Retina (tissue), 1 donor: ENCODE measurements at places on chromosomes 3 and 15.

DNA sequence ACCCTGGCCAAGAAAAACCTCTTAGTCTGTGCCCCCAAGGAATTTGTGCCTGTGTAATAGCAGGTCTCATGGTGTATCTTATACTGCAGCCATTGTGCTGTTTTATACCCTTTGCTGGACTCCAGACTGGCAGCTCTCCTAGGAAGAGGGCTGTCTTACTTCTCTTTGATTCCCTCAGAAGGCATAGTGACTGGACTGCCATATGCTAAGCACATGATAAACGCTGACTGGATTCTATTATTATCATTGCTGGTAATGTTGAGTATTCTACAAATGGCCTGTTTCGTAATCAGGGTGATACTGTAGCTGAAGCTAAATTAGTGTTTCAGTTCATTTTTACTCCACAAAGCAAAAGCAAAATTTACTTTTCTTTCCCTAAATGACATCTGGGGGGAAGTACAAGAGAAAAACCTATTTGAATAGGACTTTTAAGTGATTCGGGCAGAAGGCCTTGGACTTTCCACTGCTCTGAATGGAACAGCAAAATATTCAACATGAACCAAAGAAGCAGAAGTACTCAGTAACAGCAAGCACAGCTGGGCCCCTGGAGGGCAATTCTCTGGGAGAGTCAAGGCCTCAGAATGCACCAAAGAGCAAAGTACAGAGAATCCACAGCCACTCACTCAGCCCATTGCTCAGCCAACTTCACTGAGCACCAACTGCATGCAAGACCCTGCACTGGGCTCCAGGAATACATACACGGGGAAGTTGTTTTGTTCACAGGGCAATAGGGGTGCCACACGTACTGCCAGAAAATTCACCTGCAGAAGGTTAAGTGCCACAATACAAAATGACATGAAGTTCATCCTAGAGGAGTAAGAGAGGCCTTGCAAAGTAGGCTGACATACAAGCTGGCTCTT is 7.9 kb upstream of the BCL2A1 start:
- DNase-seq = no peak

GRCh38 chr15:66611257-66612053 is 45.7 kb upstream of the LCTL start:
- DNase-seq = no peak

DNA sequence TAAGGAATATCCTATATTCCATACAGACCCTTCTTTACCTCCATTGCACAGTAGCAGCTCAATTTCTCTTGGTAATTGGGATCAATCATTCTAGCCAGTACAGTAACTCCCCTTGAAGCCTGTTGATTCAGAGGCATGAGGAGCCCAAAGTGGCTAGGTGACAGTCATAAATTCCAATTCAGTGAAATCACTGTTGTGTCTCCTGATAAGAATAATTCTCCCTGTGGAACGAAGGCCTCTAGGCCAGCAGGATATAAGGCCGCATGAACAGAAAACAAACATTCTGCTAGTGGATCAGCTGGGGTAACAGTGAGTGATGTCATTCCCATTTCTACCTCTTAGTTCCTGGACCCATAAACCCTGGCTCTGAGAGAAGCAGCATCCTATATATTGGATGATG is 696.3 kb downstream of the NR2F2 start:
- no peak for DNase-seq

DNA sequence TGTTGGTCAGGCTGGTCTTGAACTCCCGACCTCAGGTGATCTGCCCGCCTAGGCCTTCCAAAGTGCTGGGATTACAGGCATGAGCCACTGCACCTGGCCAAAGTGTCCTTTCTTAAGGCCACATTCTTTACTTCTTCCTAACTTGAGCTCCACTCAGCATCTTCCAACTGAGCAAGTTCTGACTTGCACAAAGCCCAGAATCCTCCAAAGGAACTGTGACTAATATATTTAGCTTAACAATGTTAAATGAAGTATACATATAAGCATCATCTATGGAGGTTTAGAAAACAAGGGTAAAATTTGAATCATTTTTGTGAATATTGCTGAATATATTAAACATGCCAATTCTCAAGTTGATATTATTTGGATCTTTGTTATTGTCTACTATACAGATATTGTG is 93.7 kb downstream of the SHQ1 start:
- DNase-seq = no peak

- peak; percentile 39 for DNase-seq
Observed at GRCh38 chr3:59327376-59327808, 277.6 kb upstream of the CFAP20DC start.

- DNase-seq = no peak
Observed at GRCh38 chr3:123075359-123075758, 8.5 kb downstream of the PDIA5 start.

GRCh38 chr3:122516846-122517360 is 2.2 kb upstream of the KPNA1 start:
- no peak for DNase-seq

GRCh38 chr3:153599685-153600084 is 437.7 kb downstream of the RAP2B start:
- no peak for DNase-seq

DNA sequence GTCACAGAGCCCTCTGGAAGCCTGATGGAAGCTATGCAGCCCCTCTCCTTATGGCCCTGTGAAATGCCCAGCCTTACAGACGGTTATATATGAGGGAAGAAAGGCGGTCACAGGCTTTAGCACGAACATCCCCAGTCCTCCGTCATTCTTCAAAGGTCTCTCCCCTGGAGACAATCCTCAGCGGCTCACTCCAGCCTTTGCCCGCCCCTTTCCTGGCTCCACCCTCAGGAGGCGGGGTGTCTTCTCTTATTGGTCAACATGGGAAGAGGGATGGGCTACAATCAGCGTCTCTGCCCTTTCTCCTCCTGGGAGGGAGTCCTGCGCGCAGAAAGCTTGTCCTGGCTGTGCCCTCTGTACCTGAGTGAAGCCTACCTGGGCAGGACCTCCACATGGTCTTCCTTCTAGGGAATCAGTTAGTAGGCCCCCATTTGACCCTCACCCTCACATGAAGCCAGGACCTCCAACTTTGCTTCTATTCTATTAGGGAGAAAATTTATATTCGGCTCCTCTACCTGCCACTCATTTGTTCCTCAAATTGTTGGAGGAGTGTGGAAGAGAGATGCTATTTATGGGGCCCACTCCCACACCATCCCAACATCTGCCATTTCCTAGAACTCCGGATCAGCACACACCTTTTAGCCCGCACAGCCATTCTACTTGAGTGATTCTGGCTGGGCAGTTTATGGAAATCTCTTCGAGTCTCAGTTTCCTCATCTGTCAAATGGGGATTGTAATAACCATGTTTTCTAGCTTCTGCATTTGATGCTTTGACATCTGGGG is 112.9 kb upstream of the SLC6A11 start:
- DNase-seq = peak; percentile 89

DNA sequence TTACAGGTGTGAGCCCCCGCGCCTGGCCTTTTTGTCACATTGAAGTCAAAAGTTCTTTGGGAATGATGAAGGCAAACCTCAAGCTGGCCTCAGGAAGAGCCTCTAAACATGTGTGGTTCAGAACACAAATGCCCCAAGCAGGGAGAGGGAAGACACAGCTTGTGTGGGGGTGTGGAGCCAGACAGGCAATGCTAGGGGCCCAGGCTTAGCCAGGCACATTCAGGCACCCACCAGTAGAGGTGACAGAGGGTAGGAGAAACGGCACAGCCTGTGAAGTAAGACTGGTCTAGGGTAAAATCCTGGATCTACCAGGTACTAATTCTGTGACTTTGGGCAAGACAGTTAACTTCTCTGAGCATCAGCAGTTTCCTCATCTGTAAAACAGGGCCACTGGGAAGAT is 3.5 kb downstream of the HDC start:
- DNase-seq = no peak

- no peak for DNase-seq
Observed at GRCh38 chr3:115151921-115152320, 4.8 kb upstream of the ZBTB20 start.

DNA sequence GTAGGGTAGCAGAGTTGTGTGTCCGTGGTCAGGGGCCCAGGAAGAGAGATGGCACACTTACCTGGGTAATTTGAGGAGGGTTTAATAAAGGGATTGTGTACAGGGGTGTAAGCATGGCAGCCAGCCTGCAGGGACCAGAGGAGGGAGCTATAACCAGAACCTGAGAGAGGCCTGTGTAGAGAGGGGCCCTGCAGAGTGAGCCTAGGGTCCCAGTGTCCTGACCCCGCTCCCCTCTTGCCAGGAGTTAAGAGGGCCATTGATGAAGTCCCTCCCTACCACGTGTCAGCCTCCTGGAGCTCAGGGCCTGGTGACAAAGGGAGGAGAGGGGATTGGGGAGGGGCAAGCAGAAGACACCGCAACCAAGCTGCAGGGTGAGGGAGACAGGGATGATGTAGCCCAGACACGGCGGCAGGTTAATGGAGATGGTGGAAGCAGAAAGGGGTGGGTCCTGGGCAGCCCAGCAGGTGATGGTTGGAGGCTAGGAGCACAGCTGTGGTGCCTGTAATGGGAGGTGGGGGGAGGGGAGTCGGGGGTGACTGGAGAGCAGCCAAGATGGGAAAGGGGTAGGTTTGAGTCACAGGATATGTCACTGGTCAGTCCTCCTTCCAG is 165.4 kb upstream of the TOPAZ1 start:
- peak; percentile 26 for DNase-seq

DNA sequence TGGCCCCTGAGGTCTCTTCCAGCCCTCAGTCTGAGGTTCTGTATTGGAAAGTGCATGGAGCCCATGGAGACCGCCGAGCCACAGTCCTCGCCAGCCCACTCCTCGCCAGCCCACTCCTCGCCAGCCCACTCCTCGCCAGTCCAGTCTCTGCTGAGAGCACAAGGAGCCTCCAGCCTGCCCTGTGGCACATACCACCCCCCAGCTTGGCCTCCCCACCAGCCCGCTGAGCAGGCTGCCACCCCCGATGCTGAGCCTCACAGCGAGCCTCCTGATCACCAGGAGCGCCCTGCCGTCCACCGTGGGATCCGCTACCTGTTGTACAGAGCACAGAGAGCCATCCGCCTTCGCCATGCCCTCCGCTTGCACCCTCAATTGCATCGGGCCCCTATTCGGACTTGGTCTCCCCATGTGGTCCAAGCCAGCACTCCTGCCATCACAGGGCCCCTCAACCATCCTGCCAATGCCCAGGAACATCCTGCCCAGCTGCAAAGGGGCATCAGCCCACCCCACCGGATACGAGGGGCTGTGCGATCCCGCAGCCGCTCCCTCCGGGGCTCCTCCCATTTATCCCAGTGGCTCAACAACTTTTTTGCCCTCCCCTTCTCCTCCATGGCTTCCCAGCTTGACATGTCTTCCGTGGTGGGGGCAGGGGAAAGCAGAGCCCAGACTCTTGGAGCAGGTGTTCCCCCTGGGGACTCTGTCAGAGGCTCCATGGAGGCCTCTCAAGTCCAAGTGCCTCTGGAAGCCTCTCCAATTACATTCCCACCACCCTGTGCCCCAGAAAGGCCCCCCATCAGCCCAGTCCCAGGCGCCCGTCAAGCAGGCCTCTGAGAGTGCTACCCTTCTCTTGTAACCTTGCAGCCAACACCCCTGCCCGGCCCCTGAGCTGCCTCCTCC is 40.9 kb downstream of the PML start:
- no peak for DNase-seq

DNA sequence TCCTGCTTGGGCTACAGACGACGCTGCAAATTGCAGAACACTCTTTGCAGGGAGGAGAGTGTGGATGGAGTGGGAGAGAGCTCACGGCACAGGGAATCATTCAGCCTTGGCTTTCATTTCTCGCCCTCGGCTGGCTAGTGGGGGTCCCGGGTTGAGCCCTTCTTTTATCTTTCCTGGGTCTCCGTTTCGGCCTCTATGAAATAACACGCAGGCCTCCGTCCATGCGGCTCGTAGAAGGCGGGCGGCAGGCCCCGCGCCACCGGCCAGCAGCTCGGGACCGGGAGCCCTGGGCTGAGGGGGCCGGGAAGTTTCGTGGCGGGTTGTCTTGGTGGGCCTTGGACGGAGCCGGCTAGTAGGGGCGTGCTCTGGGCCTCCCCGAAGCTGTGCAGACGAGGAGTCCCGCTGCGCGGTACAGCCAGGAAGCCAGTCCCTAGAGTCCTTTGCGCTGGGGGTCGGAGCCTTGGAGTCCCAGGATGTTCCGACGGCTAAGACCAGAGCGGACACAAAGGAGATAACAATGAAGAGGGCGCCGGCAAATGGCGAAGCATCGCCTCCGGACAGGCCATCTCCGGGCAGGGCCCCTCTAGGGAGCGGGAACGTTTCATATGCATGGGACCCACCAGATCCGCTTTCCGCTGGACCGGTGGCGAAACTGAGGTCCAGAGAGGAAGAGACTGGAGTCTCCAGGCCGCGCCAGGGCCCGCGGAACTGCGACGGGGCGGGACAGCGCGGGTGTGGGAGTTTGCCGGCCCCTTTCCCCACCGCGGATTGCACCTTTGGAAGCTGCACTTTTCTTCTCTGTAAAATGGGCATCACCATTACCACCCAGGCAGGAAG is 4.3 kb downstream of the RNU6-1 start:
- peak; percentile 76 for DNase-seq

DNA sequence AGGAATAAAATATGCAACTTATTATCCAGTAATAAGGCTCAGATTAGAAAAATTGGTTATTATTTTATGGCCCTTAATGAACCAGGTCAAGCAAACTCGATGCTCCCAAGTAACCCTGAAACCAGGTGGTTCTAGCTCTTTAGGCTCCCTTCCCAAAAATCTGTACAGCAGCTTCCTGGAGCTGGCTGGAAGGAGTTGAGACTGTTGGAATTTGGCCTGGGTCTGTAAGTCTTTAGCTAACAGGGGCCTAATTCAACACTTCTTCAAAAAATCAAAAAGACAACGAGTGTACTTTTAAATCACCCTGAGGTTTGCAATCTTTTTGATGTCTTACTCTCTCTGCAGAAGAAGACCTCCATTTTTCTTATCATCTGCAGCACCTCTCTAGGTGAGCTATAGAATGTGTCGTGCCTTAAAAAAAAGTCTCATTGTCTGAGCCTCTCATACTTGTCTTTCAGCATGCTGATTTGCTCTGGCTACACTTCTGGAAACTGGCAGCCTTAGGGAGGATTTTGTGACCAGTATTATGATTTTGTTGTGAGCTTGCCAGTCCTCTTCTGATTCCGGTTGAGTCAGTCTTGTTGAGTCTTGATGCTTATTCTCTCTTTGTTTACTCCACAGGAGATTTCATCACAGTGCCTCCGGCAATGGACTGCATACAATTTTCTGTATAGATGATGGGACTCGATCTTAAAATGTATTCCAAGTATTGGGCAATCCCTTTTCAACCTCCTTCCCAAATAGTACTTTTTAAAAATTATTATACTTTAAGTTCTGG is 235.0 kb upstream of the KBTBD8 start:
- DNase-seq = no peak

DNA sequence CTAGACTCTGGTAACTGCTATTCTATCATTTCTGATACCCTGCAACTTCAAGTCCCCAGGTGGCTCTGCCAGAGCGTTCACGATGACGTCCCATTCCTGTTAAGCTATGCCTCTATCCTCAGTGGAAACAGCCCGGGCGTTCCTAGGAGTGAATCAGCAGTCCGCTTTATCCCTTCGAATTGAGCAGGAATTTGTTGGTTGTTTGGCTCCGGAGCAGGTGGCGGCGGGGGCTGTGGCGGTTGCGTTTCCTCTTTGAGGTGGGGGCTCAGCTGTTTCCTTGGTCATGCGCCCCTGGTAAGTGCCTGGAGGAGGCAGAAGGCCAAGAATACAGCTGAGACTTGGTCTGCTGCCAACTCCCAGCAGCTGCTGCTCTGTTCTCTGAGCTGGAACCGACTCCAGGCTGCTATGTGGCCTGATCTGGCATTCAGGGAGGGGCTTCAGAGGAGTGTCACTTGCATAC is 25.2 kb downstream of the ARPP21 start:
- peak; percentile 79 for DNase-seq
